ENCODE measurements at places on chromosomes 1 and 21.
A peak's percentile ranks its signal among the peaks of the same experiment; 100 is the strongest.

DNA sequence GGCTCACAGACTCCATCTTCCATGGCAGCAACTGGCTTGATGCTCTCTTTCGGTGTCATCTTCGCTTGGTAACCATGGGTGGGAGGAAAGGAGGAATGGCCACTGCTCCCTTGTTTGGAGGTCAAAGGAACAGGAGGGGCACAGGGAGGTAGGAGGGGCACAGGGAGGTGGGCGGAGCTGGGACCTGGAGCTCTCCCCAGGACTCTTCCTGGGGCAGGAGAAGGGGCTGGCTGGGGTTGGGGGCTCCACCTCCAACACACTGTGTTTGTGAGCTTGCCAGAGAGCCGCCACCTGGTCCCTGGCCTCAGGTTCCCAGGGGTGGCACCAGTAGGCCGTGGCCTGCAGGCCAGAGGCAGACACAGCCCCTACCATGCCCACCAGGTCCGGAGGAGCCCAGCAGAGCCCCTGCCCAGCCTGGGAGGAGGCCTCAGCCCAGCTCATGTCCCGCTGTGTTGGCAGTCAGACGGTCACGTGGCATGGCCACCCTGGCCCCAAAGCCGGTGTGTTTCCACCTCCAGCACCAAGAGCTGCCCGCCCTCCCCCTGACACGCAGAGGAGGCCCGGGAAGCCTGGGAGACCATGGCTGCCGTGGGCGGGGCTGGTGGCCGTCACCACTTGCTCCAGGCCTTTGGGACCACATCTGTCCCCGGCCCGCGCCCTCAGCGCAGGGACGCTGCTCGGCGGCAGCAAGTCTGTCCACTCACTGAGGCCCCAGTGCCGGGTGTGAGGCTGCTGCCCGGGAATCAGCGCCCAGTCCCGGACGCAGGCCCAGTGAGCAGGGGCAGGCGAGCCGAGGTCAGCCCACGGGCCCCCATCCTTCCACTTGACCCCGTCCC lies 73.9 kb downstream of the MORN1 start:
- DNase-seq: no peak

GRCh38 chr21:33380483-33380998 lies 22.7 kb upstream of the IFNGR2 start:
- DNase-seq: peak; percentile 72

DNA sequence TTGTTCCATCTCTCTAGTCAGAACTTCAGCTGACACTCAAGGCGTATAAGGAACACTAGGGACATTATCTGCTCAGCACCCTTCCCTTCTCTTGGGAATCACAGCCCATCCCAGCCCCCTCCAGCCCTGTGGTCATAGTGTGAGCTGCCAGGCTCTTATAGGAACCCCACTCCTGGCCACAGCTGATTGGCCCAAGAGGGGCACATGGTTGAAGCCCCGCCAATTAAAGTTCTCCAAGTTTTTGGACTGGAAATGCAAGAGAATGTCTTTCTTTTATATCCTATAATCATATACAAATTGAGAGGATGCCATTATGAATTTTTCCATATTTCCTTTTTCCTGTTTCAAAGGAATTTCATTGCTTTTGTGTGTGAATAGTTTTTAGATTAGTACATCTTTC lies 40.7 kb downstream of the FOXO6 start:
- no peak for DNase-seq

DNA sequence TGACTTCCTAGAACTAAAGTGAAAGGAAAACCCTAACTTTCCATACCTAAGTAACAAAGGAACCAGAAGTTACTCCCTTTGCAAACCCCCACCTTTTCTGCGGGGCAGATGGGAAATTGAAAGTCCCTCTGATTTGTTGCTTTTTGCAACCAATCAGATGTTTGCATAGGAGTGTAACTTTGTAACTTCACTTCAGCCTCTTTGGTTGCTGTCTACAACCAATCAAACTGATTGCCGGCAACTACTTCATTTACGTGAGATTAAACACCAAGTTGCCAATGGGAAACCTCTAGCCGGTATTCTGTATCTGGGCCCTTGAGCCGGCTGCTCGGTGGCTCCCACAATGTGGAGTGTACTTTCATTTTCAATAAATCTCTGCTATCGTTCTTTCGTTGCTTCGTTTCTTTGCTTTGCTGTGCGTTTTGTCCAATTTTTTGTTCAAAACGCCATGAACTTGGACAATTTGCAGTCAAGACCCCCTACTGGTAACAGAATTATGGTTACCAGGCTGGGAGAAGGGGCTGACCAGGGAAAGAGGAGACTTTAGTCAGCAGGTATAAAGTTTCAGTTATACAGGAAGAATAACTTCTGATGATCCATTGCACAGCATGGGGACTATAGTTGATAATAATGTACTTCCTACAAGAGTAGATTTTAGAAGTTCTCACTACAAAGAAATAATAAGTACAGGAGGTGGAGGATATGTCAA lies 69.2 kb upstream of the RGS2 start:
- DNase-seq: no peak

- DNase-seq: no peak
Measured at GRCh38 chr1:32741413-32742198, 39.0 kb upstream of the SYNC start.

Data from central memory CD4-positive, alpha-beta T cell (primary cell).